SHP77 (cell line): ENCODE measurements at places on chromosomes 2 and 18.

DNA sequence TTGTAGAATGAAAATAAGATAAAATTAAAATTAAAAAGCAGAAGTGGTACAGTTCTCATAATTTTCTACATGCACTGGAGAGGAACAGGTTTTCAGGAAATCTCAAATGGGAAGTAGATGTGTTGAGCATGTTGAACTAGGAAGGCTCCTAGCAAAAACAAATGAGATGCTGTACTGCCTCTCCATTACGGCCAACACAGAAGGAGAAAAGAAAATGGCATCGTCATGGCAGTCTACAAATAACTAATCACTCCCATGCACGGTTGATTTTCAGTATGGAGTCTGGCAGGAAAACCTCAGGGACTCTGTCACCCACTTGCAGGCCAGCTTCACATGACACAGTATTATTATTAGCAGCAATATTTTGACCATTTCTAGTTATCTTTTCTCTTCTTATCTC, 278.7 kb downstream of the NRXN1 start:
- no peak for DNase-seq

DNA sequence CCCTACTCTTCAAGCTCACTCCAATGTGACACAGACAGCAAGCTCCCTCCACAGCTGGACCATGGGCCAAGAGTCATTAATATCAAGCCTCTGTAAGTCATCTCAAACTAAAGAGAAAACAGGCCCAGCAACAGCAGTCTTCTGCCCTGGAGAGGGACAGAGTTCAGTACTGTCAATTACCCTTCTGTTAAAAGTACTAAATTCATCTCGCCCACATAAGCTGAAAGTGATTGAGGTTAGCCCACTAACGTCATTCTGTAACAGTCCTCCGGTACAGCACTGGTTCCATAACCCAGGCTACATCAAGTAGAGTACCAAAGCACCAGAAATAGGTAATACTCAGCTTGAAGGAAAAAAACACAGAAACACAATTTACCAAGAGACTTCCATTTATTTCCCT, 25.9 kb downstream of the THADA start:
- no peak for DNase-seq

- no peak for DNase-seq
These were observed 144.9 kb upstream of the LHCGR start for GRCh38 chr2:48900321-48901014.

DNA sequence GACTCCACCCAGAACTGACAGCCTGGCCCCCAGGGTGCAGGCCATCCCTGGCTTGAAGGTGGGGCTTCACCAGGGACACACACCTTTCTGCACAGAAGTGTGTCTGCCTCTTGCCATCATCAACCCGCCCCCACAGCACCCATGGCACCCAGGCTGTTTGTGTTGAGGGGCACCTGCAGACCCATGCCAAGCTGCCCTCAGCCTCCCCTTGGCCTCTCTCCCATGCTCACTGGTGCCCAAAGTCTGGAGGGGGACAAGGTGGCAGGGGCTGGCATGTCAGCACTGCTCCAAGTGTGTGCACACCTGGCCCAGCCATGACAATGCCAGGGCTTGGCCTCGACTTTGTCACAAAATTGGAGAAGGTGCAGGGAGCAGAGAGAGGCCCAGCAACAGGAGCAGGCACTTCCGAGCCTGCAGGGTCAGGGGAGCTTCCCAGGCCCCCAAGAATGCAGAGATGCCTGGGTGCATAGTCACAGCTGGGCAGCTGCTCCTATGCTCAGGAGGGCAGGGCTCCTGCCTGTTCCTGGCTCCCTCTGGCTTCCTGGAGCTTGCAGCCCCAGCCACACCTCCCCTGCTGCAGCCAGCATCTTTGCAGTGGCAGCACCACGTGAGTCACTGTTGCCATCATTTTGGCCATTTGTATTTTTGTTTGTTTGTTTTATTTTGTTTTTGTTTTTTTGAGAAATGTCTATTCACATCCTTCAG, 280.6 kb upstream of the UBE2E3 start:
- no peak for DNase-seq

- DNase-seq: no peak
These were observed 106.7 kb downstream of the DTNB start for GRCh38 chr2:25566694-25567093.

DNA sequence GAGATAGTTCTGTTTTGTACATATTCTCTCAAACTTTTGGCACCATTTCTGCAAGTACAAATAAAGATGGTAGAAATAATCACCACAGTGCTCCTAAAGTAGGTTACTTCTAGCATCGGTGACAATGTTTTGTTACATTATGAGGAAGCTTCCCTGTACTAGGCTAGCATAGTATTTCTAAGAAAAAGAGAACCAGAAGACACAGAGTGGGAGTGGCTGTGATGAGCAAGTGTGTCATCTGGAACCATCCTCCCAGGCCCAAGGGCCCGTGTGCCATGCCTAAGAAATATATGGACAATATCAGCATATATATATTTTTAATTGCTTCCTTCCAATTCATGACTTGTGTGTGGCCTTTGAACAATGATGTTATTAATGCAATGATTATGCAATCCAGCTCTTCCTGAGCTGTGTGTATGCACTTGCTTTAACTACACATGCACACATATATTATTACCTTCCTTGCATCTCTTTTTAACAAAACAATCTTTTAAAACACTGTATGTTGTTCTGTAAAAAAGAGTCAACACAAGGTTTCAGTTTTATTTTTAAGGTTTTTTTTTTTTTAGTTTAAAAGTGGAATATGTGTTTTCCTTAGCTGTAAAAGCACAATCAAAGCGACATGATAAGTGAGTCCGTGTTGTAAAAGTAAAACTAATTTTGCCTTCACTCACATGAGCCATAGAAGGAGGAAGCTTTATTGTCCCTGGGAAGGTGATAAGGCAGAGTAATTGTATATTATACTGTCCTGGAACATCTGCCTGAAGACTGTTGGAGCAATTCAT, 303.9 kb downstream of the ZNF407 start:
- no peak for DNase-seq

GRCh38 chr18:49743117-49743567, 70.2 kb downstream of the ACAA2 start:
- no peak for DNase-seq

DNA sequence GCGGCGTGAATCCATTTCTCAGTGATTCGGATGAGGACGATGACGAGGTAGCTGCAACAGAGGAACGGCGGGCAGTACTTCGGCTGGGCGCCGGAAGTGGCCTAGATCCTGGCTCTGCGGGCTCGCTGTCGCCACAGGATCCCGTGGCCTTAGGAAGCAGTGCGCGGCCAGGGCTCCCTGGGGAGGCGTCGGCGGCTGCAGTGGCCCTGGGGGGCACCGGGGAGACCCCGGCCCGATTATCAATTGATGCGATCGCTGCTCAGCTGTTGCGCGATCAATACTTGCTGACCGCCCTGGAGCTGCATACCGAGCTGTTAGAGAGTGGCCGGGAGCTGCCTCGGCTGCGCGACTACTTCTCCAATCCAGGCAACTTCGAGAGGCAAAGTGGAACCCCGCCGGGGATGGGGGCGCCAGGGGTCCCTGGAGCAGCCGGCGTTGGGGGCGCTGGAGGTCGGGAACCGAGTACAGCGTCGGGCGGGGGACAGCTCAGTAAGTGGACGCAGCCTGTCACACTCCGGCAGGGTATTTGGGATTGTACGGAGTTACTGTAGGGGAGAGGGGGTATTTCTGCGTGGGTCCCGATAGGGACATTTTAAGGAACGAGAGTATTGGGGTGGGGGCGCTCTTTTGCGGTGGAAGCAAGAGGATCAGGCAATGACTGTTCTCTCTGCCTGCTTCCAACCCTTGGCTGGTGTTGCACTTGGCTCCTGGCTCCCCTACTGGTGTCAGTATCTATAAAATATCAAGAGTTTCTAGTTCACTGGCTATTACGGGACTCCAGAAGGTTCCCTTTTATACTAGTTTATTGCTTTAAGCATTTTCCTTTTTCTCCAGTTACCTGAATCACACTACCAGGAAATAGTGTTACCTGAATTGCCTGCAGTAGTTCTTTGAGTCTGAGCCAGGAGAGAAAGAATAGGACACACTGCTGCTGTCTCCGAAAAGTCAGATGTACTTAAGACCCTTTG, 772 bp downstream of the RELCH start:
- no peak for DNase-seq

DNA sequence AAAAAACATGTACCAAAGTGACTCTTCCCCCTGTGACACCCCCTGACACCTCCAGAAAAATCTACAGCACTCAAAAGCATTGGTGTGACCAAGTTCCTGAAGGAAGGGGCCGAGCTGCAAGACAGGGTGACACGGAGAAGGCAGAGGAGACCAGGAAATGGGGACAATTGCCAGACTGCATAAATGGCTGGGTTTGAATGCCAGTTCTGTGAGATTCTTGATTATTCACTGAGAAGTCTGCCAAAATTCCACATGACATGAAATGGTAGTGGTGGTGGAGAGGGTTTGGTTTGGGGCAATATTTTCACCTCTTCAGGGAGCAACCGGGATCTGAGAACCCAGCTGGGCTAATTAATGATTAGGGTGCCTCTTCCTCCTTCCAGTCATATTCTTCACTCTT, 178.5 kb downstream of the ARL4C start:
- DNase-seq: no peak

GRCh38 chr2:6921321-6921922, 4.2 kb downstream of the RNF144A start:
- DNase-seq: no peak

DNA sequence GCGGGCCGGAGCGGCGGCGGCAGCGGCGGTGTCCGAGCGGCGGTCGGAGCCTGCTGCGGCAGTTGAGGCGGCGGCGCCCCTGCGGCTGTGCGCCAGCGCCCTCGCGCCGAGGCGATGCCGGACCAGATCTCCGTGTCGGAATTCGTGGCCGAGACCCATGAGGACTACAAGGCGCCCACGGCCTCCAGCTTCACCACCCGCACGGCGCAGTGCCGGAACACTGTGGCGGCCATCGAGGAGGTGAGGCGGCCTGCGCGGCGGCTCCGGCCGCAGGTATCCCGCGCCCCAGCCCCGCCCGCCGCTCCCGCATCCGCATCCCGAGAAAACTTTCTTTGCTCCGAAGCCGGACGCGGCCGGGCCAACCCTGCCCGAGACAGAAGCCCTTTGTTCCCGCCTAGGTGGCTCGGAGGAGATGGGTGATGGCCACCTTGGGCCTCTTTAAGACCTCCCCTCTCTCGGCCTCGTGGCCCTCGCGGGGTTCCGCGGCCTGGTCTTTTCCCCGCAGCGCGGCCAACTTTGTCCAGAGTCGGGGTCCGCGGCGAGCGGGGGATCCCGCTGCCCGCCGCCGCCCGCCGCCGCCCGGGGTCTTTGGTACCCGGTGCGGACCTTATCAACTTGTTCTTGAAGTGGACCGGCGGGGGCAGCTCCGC, 504 bp downstream of the ASAP2 start:
- DNase-seq: no peak

DNA sequence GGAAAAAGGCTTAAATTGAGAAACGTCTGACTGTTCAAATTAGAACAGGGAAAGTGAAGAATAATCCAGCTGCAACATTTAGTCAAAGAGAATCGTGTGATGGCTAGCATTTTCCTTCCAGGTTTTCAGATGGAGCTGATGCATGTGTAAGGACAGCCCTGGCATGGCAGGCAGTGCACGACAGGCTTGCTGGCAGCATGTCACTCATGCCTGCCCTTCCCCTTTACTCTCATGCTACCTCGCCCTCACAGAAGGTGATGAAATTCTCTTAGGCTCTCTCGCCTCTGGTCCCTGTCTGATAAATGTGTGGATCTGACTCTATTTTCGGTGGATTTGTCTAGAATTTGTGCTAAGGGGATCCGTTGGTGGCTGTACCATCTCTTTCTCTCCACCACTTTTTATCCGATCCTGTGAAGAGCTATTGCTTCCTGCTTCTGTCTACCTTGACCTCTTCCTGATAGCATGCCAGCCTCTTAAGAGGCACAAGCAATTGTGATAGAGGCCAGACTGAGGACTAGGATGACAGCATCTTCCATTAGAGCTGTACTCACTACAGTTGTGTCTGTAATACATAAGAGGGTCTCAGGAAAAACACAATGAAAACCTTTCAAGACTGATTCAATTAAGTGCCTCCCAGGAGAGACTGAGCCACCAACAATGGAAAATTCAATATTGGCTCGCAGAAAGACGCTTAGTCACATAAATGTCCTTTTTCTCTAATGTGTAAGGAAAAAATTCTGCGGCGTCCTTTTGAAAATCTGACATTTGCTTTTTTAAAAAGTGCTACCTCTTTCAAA, 65.6 kb upstream of the NOSTRIN start:
- DNase-seq: no peak

DNA sequence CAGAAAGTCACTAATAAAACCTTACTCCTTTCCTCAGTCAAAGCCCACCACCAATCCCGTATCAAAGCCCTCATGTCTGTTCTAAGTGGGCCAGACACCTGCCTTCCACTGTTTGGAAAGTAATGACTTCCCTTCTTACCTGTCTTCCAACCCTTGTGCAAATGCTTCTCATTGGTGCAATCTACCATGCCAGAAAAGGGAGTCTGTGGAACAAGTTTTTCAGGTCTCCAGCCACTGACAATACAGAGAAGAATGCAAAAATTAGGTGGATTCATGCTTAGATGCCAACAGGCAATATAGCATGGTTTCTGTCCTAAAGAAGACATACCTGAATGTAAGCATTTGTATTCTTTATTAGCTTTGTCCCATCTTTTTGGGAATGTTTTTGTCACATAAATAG, 1140.6 kb upstream of the LRRTM1 start:
- no peak for DNase-seq

DNA sequence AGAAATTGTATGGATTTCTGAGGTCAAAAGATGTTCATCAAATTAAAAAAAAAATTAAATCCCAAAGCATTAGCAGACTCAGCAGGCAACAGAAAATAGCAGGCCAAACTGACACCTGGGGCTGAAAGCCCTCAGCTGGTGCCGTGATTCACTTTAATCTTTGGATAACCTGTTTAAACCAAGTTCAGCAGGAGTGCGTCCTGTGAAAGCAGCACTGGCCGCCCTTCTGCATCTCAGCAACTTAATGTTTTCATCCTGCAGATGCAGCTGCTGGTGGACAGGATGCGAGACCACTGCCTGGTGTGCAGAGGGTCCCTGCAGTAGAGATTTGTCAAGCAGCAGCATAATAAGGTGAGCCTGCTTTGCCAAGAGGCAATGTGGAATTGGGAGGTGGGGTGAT, 41.2 kb downstream of the CCDC68 start:
- DNase-seq: no peak

DNA sequence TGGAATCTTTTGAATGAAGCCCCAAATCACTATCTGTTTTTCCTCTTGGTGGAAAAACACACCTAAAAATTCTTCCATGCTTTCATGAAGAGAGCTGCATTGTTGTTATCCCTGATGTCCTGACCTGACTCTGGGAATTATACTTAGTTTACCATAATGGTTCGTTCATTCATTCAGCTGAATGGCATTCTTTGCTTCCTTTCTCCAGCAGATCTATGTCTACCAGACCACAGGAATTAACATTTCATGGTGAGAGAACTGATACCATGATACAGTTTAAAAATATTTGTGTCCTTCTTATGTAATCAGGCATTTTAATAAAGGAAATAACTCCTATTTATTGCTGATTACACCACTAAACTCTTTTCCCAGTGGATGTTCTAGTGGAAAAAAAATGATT, 11.1 kb upstream of the SLC4A10 start:
- DNase-seq: no peak
